ENCODE measurements at places on chromosomes 6 and 20.

DNA sequence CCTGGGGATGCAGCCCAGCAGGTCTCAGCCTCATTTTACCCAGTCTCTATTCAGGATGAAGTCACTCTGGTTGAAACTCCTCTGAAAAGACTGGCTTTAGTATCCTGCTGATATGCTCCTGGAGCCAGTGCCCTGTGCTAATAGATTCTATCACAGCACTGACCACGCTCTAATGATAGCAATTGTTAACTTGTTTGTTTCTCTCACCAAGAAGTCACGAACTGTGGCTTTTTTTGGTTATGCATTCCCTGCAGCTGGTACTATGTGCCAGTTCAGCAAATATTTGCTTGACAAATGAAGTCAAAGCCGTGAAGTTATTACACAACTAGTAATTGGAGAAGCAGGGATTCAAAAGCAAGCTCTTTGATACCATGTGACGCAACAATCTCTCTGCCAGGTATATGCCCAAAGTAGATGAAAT is 754.6 kb downstream of the KIF16B start:
- DNase-seq, result no peak

- no peak for DNase-seq
Measured at GRCh38 chr20:1319462-1319861, 9.5 kb downstream of the SDCBP2 start.

DNA sequence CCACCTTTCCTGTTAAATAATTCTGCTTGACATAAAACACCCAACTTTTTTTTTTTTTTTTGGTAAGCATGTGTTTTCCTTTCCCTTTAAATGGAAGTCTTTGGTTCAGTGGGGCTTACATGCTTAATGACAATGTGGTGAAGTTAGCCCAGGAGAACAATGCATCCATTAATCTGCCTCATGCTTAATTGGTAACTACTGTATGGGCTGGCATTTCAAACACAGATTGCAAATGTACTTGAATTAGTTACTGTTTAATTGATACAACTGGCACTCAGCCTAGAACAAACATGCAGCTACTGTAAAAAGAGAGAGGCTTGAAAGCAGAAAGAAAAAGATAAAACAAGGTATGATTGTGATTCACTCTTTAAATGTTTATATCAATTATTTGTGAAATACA is 483.6 kb upstream of the NOX3 start:
- DNase-seq, result no peak

GRCh38 chr20:12679447-12679846 is 329.3 kb upstream of the SPTLC3 start:
- no peak for DNase-seq

- DNase-seq, result no peak
Measured at GRCh38 chr20:11926292-11926998, 8.8 kb downstream of the BTBD3 start.

DNA sequence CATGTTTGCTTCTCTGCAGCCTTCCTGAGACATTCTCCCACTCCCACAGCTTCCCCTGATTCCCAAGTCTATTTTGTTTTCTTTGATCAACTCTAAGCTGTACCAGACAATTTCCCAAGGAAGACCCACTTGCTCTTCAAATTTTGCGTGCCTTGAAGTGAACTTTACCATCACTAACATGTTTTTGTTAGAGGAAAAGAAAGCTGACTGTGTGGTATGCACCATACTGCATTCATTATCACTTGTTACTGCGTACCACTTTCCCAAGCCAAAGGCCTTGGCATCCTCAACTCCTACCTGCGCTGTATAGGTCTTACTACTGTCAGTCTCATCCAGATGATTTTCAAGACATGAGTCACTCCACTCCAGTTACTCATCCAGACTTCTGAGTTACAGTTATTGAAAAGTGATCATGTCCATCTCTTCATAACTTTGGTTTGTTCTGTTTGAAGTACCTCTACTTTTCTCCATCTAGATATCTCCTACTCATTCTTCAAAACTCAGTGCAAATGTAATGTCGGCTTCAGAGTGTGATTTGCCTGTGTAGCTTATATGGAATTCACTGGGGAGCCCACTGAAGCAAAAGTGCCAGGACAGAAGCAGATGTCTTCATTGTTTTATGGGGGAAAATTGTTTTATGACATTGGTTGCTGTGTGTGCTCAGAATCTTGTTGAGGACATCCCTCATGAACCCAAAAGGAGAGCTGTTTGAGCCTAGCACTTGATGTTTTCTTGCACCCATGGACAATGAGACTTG is 5.2 kb downstream of the RPS12 start:
- DNase-seq, result no peak

DNA sequence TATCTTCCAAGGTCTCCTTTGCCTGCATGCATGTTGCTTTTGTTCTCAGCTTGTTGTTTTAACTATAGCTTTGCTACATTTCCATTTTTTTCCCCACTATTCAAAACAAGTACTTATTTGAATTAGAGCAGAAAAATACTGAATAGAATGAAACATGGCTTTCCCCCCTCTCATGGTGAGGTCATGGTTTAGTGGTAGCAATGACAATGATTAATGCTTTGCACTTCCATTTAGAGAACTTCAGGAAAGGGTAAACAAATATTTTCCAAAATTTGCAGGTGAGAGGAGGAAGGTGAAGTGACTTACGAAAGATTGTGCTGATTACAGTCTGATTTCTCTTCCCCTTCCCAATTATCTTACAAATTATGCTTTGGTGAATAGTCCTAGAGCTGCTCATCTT is 47.8 kb upstream of the TRAF3IP2 start:
- no peak for DNase-seq

DNA sequence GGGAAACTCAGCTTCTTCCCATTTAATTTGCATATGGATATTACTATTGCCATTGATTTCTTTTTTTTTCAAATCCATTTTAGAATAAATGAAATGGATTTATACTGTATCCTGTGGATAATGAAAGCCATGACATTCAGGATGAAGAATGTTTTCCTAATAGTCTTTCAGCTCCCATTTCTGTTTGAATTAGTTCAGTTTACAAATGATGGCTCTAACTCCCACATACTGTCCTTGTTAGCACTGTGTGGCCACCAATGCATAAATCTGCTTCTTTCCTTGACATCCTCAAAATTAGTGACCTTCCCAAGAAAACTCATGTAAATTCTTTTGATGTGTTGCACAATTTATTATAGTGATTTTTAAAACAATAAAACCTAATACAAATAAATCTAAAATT is 693.2 kb upstream of the GJE1 start:
- DNase-seq, result no peak

DNA sequence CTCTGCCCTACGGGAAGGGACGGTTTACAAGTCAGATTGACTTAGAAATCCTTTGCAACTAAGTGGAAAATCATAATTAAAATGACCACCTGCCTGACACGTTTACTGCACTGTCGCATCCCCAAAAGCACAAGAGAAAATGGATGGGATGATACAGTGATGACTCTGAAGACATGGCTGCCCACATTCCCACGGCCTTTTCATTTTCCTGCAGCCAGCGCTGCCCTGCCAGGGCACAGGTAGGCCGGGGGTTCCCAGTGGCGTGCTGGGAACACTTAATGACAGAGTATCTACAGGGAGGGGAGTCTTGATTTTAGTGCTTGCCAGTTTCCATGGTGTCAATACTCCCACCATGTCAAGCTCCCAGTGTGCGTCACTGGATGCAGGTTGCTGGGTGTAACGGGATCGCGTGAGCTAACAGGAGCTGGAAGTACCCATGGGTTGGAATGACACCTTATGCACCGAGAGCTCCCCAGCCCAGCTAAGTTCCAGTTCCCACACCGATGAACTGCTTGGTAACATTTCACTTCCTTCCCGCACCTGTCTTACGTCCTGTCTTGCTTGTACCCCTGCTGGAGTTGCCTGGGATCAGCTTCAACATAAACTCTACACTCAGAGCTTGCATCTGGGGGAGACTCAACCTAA is 129.0 kb downstream of the ANKRD60 start:
- DNase-seq, result no peak

DNA sequence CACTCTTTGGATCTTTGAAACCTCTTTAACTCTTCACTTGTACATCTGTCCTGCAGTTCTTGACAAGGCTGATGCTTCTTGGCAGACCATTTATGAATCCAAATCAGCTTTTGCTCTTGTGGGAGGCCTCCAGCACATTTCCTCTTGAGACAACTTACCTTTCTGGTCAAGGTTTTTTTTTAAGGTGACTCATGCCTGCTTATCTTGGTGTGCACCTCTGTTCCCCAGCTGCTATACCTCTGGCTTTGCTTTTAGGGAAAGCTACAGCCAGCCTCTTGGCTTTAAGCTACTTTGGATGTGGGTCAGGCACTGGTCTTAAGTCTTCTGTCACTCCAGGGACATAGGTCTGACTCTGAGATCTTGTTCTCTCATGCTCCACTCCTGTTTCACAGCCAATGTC is 106.5 kb downstream of the PHF3 start:
- no peak for DNase-seq

GRCh38 chr6:129875610-129876520 is 14.8 kb upstream of the TMEM244 start:
- no peak for DNase-seq

DNA sequence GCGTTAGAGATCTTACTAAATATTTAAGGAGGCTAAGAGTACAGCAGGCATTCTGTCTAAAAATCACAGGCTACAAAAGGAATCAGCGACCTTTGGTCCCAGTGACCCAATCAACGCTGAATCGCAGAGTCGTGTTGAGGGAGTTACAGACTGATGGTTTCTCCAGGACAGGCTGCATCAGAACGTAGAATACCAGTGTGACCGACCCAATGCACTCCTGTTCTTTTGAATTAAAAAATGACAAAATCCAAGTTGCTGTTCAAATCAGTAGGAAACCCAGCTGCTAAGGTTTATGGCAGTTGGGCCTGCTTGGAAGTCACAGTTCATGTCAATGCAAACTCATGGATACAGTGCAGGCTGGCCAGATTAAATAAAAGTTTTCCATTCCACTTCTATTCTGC is 155.8 kb upstream of the AFDN start:
- DNase-seq, result no peak

DNA sequence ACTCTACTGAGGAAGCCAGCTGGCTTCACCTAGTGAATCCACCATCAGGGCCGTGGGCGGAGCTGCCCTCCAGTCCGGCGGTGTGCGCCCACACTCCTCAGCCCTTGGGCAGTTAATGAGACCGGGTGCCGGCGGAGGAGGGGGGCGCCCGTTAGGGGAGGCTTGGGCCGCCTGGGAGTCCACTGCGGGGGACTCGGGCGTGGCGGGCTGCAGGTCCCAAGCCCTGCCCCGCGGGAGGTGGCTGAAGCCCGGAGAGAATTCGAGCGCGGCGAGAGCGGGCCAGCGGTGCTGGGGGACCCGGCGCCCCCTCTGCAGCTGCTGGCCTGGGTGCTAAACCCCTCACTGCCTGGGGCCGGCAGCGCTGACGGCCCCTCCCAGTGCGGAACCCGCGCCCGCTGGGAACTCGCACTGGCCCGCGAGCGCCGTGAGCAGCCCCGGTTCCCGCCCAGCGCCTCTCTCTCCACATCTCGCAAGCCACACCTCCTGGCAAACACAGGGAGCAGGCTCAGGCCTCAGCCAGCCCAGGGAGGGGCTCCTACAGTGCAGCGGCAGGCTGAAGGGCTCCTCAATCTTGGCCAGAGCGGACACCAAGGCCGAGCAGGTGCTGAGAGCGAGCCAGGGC is 38.4 kb upstream of the GCNT2 start:
- no peak for DNase-seq

- no peak for DNase-seq
Measured at GRCh38 chr20:33773412-33774089, 37.6 kb upstream of the CHMP4B start.

- DNase-seq, result peak; percentile 63
Measured at GRCh38 chr6:155171109-155171746, 92.6 kb upstream of the CLDN20 start.

DNA sequence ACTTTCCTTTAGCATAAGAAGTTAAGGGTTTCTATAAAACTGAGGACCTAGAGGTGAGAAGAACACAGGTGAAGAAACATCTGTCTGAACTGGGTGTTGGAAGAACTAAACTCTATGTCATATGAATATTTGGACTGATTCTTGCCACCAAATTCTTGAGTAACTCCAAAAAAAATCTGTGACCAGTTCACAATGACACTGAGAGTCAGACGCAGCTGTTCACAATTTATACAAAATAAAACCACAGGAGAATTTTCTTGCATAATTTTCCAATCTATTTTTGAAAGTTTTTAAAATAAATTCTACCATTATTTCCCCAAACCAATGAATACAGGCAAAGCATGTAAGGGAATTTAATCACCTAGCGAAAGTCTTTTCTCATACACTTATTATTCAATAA is 148.1 kb upstream of the TCF21 start:
- no peak for DNase-seq

Measured in activated naive CD8-positive, alpha-beta T cell treated with anti-CD3 and anti-CD28 coated beads, Interleukin-2, amount 10 ng/mL, durations not matched to agents 7 days and 5 days (primary cell).